Stimulated activated CD4-positive, alpha-beta T cell treated with anti-CD3 and anti-CD28 coated beads, Interleukin-1b, Interleukin-23, amount 100 ng/mL, for 48 hours (primary cell): ENCODE measurements at places on chromosomes 5 and 9.

- no peak for DNase-seq
Observed at GRCh38 chr9:36030871-36031270, 5.8 kb upstream of the RECK start.

GRCh38 chr9:35702696-35703095 is 13.0 kb upstream of the TPM2 start:
- DNase-seq, result no peak

GRCh38 chr5:155316070-155316714 is 302.6 kb downstream of the KIF4B start:
- no peak for DNase-seq

GRCh38 chr5:35815089-35815936 is 41.4 kb upstream of the IL7R start:
- DNase-seq, result peak; percentile 59

GRCh38 chr9:90547896-90548295 is 94.7 kb downstream of the DIRAS2 start:
- DNase-seq, result no peak

DNA sequence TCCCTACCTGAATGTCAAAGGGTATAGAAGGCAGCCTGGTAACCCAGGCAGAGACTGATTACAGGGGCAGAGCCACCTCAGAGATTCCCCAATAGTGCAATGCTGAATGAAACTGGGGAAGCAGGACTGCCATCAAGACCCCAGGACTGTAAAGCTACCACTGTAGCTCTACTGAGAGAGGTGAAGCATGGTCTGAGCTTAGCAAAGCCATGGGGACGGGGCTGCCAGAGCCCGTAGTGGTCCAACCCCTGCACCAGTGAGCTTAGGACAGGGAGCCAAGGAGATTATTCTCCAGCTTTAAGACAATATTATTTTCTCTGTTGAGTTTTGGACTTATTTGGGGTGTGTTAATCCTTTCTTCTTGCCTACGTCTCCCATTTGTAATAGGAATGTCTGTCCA is 679.3 kb upstream of the GRAMD2B start:
- DNase-seq, result no peak

GRCh38 chr5:116595498-116595897 is 20.9 kb upstream of the SEMA6A start:
- no peak for DNase-seq

- no peak for DNase-seq
Observed at GRCh38 chr9:123724211-123724796, 205.6 kb downstream of the DENND1A start.

DNA sequence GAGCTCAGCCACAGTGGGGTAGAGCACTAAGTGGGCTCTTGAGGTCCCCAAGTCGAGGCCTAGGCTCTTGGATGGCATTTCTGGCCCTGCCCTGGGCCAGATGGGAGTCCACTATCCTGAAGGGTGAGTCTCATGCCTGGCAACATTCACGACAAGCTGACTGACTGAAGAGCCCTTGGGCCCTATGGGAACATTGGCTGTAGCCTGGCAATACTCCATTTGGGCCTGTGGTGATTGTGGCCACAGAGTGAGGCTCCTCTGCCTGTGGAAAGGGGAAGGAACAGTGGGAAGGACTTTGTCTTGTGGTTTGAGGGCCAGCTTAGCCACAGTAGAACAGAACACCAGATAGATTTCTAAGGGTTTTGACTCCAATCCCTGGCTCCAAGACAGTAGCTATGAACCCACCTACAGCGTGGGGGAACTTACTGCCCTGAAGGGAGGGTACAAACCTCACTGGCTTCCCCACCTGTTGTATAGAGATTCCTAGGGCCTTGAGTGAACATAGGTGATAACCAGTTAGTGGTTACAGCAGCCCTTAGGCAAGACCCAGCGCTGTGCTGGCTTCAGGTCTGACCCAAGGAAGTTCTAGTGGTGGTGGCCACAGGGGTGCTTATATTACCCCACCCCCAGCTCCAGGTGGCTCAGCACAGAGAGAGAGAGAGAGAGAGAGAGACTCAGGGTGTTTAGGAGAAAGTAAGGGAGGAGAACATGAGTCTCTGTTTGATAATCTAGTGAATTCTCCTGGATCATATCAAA is 72.4 kb downstream of the KIAA0825 start:
- DNase-seq, result no peak

DNA sequence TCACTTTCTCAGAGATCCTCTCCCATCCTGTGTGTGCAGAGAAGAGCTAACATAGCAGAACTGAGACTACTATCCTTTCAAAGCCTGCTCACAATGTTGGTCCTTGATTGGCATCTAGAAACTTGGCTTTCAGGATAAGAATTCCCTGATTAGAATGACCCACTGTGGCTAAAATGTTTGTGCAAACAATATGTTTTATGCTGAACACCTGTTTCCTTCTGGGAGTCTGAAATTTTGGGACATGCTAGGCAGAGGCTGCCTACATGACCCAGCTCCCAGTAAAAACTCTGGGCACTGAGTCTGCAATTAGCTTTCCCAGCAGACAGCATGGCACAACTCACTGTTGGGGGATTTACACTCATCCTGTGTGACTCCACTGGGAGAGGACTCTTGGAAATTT is 78.9 kb downstream of the CFAP95 start:
- no peak for DNase-seq

DNA sequence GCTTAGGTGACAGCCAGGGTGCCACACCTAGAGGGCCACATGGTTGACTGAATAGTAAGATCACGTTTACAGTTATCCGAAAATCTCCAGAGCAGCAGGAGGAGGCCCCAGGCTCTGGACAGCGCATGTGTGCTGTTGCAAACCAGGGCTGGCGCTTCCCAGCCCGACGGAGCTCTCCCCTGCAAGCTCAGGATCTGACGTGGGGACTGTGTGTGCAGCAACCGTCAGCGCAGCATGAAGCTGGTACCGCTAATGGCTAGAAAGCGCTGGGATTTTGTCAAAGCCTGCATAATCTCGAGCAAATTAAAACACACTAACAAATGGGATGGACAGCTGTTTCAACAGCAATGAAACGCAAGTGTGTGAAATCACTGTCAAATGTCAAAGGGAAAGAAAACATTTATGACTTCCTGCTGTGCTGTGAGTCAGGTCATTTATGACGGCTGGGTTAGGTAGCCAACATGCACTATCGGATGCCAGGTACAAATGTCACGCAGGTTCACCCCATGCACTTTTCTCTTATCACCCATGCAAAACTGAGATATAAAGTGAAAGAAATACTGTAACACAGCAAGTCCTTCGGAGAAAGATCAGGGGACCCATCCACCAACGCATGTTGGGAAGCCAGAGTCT is 7.5 kb downstream of the SURF4 start:
- DNase-seq, result no peak

DNA sequence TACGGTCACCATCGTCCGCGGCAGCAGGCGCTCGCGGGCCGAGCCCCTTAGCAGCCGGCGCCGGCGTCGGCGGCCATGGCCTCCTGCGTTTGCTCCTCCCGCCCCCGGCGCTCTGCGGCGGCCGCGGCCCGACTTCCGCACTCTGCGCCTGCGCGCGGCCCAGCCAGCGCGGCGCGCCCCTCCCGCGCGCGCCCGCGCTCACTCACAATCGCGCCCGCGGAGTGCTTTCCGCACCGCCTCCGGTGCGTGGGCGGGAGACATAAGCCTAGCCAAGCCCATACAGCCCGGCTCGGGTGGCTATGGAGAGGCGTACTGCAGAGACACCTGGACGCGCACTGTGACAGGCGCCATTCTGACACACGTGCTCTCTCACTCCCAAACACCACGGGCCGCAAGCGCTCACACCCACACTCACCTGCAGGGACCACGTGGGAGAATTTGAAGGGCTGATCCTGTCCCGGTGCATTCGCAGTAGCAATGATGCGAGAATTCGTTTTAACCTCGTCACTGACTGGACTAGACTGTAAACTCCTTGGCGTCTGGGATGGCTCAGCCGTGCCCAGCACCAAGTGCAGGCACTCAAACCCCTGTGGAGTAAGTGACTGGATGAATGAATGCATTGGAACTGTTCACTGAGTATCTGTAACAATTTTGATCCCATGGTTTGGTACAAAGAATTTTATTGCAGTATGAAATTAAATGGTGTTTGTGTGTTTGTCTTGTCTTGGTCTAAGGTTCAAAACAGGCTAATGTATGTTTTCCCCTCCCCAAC is at the start of gene RNF145:
Gene RNF145 (minus strand): TSS at position 116 of the 772 bp plus-strand sequence. CDS start 5,936 bp downstream, outside the sequence.
- peak; percentile 94 for DNase-seq

GRCh38 chr5:72130351-72130761 is 23.1 kb downstream of the MAP1B start:
- DNase-seq, result no peak

DNA sequence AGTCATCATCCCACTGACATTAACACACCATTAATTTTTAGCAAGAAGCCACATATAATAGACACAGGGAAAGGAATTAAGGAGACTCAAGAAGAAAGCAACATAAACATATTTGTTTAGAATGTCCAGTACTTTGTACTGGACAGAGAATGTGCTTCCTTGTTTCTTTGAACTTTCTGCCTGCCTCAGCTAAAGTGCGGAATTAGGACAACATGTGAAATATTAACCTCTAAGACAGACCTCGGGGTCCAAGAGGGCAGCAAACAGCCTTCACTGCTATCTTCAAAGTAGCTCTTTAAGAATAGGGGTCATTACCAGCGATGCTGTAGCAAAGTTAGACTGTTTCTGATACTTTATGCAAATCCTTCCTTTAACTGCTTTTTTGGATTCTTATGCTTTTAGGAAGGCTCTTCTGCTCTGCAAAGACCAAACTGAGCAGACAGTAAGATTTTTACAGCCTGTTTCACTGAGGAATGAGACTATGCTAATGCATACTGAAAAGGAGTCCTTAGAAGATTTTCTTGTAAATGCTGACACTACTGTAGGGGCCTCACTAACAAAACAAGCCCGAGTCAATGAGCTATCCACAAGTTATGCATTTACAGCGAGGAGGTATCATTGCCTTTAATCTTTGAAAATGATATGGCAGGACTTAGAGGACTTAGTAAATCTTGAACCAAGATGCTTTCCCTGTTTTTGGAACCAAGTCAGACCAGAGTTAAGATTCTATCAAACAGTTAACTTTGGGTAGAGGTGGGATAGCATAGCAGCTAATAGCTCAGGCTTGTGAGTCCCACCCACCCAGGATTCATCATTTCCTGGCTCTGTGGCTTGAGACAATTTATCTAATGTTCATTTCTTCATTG is 23.8 kb downstream of the DAB2 start:
- DNase-seq, result no peak

- no peak for DNase-seq
Observed at GRCh38 chr5:856531-857425, 6.0 kb upstream of the ZDHHC11 start.

DNA sequence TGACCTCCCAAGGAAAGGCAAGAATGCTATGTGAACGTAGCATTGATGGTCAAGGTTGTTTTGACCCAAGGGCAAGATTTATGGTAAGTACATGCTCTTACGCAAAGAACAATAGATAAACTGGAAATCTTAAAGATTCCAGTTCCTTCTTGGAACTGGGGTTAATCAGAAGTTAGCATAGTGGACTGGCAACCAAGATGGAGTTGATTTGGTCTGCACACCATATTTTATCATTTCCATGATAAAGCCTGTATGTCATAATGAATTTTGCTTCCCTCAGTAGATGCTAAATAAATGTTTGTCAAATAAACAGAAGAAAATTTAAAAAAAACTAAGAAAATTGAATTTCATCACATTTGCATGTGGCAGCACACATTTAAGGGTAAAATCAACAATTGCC is 242.4 kb upstream of the MEF2C start:
- DNase-seq, result no peak

GRCh38 chr5:28850320-28850921 is 1812.0 kb upstream of the CDH9 start:
- no peak for DNase-seq

GRCh38 chr9:92564982-92565381 is 29.2 kb upstream of the ECM2 start:
- no peak for DNase-seq
